Forelimb muscle (tissue), 1 donor: ENCODE measurements at places on chromosomes 13 and 19. TPM values are rescaled to one million over a fixed set of nuclear protein-coding genes. Genes with fewer than 3 reads are reported as not detected.

DNA sequence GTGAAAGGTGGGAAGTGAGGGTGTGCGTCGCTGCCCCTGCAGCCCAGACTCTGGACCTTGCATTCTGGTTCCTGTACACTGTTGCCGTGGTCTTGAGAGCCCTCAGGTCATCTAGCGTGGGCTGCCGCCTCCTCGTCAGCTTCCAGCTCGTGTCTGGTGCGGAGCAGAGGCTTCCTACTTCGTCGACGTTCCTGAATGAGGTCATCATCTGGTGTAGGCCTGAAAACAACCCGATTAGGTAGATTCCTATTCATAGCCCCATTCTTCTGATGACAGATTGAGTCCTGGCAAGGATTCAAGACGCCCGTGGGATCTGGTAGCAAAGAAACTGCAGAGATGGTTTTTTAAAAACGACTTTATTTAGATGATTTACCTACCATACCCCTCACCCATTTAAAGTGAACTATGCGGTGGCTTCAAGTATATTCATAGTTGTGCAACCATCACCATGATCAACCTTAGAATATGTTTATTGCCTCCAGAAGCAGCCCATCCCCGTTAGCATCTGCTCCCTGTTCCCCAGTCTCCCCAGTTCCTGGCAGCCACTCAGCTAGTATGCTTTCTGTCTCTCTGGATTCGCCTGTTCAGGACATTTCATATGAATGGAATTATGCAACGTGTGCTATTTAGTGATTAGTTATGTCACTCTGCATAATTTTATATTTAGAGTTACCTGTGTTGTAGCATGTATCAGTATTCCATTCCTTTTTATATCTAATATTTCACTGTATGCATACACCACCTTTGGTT, 13.8 kb downstream of the NAXD start:
- no peak for DNase-seq

- DNase-seq: no peak
These were observed 56.1 kb downstream of the KDM4B start for GRCh38 chr19:5025027-5025426.

DNA sequence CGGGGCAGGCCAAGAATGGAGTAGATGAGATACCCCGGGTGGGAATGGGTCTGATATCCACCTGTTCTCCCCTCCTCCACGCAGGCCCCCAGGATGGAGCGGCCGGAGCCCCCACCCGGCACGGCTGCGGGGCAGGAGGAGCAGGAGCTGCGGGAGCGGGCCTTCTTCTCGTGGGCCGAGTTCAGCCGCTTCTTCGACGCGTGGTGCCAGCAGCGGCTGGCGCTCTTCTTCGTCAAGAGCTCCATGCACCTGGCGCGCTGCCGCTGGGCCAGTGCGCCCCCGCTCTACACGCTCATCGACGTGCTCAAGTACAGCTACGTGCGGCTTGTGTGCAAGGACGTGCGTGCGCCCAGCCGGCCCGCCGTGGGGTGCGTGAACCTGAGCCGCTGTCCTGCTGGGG, 1.2 kb downstream of the ZSWIM9 start:
- DNase-seq: no peak

DNA sequence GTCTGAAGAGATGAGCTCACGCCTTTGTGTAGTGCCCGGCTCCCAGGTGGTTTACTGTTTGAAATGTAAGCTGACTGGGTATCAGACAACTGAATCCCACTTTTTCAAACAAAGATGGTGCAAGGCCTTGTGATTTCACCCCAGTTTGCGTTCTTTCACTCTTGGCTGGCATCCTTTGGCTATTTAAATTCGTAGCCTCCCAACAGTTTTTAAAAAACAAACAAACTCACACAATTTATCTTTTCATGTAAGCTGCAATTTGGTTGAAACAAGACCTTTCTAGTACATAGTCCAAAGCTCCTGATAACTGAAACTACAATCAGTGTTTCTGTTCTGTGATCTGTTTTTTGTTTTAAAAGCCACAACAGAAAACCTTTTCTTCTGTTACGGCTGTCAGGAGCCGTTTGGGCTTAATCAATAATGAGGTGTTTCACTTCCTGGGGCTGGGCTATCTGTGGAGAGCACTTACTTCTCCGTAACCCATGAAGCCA, 65.1 kb upstream of the NPAS1 start:
- DNase-seq: no peak

DNA sequence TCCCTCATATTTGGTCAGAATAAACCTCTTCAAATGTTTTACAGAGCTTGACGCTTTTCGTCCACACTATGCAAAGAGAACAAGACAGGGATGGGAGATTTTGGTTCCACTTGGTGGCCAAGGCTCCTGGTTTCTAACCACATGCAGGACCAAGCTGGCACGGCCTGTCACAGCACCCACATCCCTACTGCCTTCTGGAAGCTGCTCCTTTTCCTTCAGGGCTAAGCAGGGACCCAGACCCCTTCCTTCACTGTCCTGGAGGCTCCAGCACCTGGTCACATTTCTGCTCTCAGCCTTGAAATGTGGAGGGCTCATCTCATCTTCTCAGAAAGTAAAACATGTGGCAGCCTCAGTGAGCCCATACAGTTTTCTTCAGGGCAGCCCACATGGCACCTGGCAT, 50.4 kb upstream of the ARHGEF7 start:
- DNase-seq: no peak

- no peak for DNase-seq
These were observed 105.8 kb downstream of the SOX1 start for GRCh38 chr13:112172641-112173251.

The ZNF471 gene
- 16.0 TPM for polyA plus RNA-seq

The ZNF844 gene
- 10.0 TPM for polyA plus RNA-seq

The NKPD1 gene
- 0.34 TPM for polyA plus RNA-seq

The DZIP1 gene
- 27.0 TPM for polyA plus RNA-seq
